Cardiac ventricle fibroblast (primary cell): ENCODE measurements at places on chromosomes 1 and 21. TPM values are rescaled to one million over a fixed set of nuclear protein-coding genes. Genes with fewer than 3 reads are reported as not detected.

KPRP gene
- total RNA-seq: not detected in 2 replicates

CIART gene
- total RNA-seq: 2.9 and 8.5 TPM in 2 replicates

ESPN gene
- total RNA-seq: 0.12 TPM in 1 of 2 replicates, not detected in the other

TNNI3K gene
- total RNA-seq: 0.59 TPM in 1 of 2 replicates, not detected in the other

L1TD1 gene
- total RNA-seq: not detected in 2 replicates

CNIH3 gene
- 1.5 and 1.6 TPM in 2 replicates for total RNA-seq

CRYBG2 gene
- not detected in 2 replicates for total RNA-seq

AMY1C gene
- total RNA-seq: not detected in 2 replicates

KLF17 gene
- total RNA-seq: 0.37 TPM in 1 of 2 replicates, not detected in the other

DENND1B gene
- 1.1 and 1.4 TPM in 2 replicates for total RNA-seq

TNFRSF25 gene
- total RNA-seq: 2.6 and 3.9 TPM in 2 replicates
